ENCODE measurements at places on chromosomes 12 and 14.
A peak's percentile ranks its signal among the peaks of the same experiment; 100 is the strongest.

DNA sequence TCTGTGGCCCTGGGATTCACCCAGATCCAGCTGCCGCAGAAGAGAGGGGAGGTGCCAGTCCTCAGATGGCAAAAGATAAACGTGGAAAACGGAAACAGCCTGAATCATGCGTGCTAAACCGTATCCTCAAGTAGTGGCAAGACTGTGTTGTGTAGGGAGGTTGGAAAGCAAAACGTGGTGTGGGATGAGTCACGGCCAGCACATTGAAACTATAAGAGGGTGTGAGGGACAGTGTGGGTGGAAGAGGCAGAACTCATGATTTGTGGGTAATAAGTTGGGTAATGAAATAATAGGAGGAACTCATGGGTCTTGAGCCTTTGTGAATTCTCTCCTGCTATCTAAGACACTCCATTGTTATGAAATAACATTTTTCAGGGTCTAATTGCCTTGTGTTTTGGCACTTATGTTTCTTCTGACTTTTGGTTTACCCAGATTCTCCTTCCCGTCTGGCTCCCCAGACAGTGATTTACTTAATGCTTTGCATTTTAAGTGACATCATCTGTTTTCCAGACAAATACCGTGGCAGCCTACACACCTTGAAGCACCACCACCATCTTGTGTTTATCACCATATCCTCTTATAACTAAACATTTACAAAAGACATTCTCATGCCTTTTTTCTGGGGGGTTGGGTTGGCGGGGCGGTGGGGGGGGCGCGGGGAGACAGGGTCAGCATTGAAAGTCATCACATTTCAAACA, 62.3 kb upstream of the PTCSC3 start:
- DNase-seq, result peak; percentile 1

DNA sequence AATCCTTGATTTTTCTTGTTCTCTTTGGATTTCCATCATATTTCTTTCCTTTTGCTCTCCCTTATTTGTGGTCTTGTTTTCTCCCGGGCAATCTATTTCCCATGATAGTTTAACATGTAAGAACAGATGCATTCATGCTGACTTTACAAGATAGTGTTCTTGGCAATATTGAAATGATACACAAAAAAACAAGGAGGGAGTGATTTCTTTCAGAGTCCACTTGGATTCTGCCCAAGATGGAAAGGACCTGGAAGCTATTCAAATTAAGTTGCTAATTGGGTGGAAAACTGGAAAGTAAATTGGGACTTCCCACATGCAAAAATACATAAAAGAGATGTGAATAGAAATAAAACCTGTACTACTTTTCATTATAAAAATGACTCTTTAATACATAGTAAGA, 14.4 kb upstream of the YARS2 start:
- no peak for DNase-seq

DNA sequence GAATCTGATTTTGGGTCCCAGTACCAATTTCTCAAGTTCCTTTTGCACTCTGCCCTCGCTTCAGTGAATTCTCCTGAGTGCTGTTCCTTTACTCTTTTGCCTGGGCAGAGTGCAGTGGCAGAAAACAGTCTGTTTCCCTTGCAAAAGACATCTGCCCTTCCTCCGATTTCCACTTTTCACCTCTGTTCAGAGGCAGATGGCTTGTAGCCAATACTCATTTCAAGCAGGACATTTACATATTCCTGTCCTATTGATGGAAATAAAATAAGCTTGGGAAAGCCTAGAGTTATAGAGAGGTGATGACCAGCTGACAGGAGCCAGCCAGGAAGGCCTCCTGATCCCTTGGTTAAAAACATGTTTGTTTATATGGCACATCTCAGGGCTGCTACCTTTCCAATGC, 111.0 kb downstream of the SLC8A3 start:
- no peak for DNase-seq

DNA sequence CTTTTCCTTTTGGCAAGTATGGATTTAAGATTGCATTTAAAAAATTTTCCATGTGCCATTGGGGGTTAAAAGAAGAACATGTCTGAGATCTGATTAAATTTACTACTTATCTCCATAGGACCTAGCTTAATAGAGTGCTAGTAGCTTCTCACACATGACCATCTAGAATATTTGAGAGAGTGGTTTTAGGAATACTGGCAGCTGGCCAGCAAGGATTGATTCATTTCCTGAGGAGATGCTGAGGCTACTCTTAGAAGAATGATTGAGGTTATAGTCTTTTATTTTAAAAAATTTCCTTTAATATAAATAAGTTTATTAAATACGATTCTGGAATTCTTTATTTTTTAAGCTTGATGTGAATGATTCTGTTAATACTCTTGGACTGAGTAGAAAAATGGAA, 56.2 kb downstream of the MIPOL1 start:
- DNase-seq, result peak; percentile 83

GRCh38 chr12:80299976-80300375, 144.1 kb upstream of the PTPRQ start:
- no peak for DNase-seq

DNA sequence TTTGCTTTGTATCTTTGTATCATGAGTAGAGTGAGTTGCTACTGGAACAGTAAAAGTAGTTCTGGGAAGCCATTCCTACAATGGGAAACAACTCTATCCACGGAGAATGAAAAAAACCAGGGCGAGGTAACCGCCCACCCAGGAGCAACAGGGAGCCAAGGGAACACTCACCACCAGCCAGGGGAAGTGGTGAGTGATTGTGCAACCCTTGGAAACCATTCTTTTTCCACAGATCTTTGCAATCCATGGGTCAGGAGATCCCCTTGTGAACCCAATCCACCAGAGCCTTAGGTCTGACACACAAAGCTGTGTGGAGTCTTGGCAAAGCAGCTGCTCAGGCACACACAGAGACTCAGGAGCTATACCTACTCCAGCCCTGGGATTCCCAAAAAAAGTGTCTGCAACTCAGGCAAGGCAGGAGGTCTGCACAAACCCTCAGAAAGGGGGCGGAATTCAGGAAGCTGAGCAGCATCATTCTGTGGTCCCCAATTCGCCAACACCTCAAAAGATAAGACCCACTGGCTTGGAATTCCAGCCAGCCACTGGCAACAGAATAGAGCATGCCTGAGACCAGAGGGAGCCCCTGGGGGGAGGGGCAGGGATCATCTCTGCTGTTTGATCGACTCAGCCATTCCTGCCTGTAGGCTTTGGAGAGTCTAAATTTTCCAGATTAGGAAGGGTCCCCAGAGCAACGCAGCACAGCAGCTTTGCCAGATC, 52.1 kb upstream of the PPFIA2 start:
- DNase-seq, result peak; percentile 29

DNA sequence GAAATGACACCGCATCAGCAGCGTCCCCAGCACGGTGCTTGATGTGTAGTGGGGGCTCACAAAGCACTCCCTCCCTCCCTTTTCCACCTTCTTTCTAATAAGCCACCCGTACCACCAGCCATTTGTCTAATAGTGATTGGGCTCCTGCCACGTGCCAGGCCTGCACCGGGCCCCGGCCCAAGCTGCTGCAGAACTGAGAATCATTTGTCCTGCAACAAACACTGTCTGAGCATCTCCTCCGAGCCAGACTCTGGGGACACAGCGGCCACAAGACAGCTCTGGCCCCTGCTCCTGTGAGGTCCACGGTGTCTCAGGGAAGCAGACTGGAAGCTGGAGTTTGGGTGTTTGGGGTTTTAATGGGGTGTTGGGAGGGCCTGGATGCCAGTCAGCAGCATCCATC, 43.9 kb downstream of the MVK start:
- no peak for DNase-seq

GRCh38 chr14:106547735-106548434, 1021.5 kb downstream of the TMEM121 start:
- DNase-seq, result no peak

DNA sequence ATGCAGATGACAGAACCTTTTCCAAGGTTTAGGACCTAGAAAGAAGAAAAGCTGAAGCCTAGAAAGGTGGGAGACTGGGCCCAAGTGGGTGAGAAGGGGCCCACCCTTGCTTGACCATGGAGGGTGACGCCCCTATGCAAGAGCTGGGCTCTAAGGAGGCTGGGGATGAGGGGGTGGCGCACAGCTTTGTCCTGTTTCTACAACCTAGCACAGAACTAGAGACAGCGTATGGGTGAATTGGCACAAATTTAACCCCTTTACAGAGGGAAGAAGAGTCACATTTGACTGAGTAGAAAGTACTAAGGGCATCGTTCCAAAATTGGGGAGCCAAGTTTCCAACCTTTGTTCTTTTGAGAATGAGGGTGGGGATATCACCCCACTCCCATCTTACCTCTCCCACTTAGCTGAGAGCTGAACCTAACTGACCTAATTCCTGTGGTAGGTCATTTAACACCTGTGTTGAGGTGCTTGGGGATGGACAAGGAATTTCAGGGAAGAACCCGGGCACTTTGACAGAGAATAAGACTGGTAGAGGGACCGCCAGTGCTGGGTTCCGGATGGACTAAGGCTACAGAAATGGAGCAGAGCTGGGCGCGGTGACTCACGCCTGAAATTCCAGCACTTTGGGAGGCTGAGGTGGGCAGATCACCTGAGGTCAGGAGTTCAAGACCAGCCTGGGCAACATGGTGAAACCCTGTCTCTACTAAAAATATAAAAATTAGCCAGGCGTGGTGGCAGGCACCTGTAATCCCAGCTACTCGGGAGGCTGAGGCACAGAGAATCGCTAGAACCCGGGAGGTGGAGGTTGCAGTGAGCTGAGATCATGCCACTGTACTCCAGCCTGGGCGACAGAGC, 5.2 kb downstream of the NFKBIA start:
- no peak for DNase-seq
